ENCODE measurements at places on chromosomes 5 and 9. TPM values are rescaled to one million over a fixed set of nuclear protein-coding genes. Genes with fewer than 3 reads are reported as not detected.
A peak's percentile ranks its signal among the peaks of the same experiment; 100 is the strongest.

DNA sequence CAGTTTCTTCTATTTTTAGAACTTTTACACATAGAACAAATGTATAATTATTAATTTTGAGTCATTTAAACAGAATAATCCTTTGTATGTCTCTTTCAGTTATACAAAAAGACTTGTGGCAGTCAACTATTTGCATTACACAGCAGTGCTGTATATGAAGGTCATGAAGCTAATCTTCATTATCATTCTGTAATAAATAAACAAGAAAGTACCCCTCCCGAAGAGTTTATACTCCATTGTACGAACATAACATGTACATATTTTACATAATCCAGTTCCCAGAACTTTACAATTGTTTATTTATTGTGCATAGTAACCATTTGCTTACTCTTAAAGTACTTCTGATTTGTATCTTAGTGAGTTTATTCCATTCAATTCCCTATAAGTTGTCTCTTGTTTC lies 267.9 kb downstream of the FBXL17 start:
- no peak for DNase-seq

FSD1L gene
- 3.9 TPM for total RNA-seq

DNA sequence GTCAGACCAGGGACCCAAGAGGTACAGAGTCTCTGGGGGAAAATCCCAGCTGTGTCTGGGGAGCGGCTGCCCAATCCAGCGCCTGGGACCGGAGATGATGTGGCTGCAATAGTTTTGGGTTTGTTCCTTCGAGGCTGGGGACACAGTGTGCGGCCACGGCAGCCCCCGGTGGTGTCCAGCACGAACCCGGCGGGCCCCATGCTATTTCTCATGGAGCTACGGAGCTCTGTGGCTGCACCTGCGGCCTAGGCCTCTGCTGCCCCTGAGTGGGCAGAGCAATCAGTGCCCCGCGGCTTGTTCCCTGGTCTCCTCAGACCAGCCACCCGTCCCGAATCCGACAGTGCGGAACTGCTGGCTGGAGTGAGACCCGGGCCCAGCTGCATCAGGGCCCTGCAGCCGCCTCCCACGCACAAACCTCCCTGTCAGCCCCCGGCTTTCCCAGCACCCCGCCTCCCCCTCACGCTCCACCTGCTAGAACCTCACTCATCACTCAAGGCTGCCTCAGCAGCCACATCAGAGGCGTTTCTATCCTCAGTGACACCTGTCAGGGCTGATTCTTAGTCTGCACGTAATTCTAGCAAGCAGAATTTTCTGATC lies 29.0 kb downstream of the SARDH start:
- no peak for DNase-seq

DNA sequence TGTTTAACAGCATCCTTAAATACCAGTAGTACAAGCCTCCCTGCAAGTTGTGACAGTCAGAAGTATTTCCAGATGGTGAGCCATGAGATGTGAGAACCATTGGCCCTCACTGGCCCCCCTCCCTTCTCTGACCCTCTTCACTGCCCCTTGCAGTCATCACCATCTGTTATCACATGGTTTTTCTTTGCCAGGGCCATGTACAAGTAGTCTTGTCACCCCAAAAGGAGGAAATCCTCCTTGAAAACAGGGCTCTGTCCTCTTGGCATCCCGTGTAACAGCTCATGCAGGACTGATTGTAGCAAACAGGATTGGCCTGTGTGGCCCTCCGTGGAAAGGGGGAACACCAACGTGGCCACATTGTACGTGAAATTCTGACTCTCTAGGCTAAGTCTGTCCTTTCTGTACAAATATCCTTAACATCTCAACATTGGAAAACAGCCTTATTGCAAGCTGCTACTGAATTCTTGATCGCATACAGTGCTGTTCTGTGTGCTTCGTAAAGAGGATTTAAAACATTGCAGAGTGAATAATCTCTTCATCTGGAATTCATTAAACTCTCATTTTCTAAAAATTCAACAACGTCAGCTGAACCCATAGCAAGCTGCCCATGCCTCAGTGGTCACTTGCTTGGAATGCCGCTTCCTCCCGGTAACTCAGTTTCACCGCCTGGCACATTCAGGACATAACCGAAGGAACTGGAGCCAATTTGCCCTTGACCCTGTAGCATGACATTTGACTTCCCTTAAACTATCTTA lies 171.7 kb downstream of the ATPSCKMT start:
- no peak for DNase-seq

DNA sequence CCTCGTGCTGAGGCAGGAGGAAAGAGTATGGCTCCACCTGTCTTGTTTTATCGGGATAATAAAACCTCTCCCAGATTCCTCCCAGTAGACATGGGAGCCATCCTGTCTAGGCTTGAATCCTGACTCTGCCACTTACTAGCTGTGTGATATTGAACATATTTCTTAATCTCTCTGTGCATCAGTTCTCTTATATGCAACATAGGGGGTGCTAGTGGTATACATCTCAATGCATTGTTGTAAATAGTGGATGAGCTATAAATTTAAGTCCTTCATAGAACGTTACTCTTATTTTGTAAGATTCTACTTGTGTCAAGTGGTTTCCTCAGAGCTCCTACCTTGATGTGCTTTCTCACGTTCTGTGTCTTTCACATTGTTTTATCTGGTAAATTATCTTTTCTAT lies 417.7 kb upstream of the POU5F2 start:
- DNase-seq, result no peak

SLC6A19 gene
- total RNA-seq, result not detected

PCDHGC3 gene
- total RNA-seq, result 1.8 TPM

DNA sequence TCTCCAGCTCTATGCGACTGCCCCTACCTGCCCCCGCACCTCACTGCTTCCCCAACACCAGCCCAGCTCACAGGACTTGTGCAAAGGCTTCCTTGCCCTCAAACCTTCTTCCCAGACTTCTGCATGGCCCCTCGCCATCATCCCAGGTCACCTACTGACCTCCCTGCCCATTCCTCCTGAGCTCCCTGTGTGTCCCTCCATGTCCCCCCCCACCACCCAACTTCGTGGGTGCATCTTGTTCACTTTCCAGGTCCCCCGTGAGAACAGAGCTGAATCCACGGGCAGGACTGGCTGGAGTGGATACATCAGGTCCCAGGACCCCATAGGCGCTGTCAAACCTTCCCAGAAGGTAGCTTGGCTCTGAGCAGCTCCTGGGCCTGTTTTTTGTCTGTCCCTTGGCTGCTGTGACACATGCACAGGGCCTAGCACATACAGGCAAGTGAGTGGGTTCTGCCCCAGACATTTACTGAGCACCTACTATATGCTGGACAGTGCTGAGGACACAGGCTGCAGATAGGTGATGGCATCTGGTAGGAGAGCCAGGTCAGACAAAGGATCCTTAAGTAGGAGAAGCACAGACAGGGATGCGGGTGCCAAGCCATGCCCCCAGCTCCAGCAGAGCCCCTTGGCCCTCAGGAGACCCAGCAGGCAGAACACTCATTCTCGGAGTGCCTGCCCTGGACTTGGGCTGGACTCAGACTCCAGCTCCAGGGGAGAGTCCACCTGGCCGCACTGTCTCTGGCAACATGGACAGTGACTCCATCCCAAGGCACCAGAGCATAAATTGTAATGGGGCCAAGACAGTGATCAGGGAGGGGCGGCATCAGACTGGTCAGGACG lies 15.0 kb downstream of the NINJ1 start:
- peak; percentile 61 for DNase-seq

TMEM252 gene
- not detected for total RNA-seq

DNA sequence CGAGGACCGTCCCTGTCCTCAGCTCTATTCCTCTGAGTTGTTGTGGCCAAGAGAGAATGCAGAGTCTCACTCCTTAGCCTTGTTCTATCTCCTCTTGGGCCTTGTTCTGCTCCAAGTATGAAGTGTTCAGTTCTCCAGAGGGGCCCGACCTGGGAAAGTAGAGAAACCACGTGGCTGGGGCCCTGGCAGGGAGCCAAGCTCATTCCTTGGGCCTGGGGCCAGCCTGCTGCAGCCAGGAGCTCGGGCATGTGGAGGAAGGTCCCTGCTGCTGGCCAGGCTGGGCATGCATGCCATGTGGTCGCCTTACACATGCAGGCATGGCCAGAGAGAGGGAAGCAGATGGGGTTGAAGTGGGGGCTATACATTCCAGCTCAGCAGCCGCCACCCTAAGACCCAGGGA lies 60.7 kb downstream of the COL27A1 start:
- DNase-seq, result no peak

C6 gene
- total RNA-seq, result not detected
